ENCODE measurements at places on chromosomes 2 and 18.

DNA sequence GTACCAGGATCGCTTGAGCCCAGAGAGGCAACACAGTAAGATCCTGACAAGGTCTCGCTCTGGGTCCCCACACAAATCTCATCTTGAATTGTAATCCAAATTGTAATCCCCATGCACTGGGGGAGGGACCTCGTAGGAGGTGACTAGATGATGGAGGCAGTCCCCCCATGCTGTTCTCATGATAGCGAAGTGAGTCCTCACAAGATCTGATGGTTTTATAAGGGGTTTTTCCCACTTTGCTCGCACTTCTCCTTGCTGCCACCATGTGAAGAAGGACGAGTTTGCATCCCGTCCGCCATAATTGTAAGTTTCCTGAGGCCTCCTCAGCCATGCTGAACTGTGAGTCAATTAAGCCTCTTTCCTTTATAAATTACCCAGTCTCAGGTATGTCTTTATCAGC lies 46.0 kb upstream of the SERTAD2 start:
- DNase-seq: no peak

GRCh38 chr18:5600378-5601071 lies 56.7 kb upstream of the EPB41L3 start:
- no peak for DNase-seq

DNA sequence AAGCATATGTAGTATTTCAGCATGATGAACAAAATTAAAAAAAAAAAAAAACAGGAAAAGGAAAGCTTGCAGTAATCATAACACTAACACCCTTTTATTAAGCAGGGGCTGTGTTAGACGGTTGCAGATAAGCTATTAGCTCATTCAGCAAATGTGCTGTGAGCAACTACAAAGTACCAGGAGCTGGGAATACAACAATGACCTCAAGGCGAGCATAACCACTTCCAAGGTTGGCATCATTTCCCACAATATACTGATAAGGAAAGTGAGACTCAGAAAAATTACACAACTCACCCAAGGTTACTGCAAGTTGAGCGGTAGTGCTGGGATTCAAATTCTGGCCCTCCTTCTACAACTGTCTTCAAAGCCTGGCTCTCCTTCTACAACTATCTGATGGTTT lies 38.2 kb upstream of the ACTR3 start:
- DNase-seq: no peak

DNA sequence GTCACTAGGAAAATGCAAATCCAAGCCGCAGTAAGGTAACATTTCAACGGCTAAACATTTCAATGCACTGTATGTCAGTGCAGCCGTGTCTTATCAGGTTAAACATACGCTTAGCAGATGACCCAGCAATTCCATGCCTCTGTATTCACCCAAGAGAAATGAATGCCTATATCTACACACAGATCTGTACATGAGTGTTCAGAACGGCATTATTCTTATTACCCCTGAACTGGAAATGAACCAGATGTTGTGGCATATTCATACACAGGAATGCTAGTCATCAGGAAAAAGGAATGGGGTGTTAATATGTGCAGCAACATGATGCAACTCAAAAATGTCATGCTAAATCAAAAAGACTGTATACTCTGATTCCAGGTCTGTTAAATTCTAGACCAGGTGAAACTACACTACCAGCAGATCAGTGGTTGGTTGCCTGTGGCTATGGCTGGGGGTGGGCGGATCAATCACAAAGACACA lies 80.4 kb upstream of the RPL31 start:
- no peak for DNase-seq

DNA sequence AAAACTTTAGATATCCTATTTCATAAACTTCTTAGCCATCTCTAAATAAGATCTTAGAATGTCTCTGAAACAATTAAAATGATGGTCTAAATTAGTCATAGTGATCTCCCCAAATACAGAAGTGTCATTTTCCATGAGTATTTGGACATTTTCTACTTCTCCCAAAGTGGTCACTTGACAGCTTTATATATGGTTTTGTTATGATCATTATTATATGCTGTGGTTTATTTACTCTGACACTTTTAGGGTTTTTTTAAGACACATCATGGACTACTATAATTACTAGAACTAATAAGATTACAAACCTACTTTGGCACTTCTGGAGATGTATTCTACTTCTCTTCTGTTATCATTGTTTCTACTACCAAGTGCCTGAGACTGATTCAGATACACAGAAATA lies 47.1 kb downstream of the SLC25A12 start:
- DNase-seq: no peak

GRCh38 chr2:171205551-171205950 lies 44.9 kb upstream of the TLK1 start:
- no peak for DNase-seq

DNA sequence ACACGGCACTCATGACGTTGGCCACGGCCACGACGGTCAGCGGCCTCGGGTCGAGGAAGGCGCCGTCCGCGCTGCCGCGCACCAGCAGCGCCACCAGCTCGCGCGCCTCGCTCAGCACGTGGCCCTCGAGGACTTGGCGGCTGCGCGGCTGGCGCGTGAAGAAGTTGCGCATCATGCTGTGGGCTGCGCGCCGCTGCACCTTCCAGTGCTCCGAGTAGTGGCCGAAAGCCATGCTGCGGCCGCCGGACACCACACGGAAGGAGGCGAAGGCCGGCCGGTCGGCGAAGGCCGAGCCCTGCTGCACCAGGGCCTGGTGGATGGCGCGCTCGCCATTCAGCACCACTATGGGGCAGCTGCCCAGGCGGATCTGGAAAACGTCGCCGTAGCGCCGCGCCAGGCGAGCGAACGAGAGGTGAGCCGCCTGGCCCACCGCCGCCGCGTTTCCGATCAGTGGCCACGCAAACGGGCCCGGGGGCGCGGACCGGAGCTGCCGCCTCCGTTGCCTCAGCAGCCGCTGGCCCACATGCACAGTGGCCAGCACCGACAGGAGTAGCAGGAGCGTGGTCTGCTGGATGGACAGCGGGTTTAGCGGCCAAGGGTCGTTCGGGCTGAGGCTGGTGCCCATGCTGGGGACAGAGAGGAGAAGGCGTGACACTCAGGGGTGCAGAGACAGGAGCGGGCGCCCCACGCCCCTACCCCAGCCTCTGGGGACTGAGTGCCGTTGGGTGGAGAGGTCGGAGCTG lies 1.0 kb downstream of the CYP1B1 start:
- no peak for DNase-seq

- DNase-seq: peak; percentile 75
Measured at GRCh38 chr2:237923481-237924163, 43.2 kb upstream of the UBE2F start.

- no peak for DNase-seq
Measured at GRCh38 chr2:171297956-171298355, 135.8 kb downstream of the METTL8 start.

DNA sequence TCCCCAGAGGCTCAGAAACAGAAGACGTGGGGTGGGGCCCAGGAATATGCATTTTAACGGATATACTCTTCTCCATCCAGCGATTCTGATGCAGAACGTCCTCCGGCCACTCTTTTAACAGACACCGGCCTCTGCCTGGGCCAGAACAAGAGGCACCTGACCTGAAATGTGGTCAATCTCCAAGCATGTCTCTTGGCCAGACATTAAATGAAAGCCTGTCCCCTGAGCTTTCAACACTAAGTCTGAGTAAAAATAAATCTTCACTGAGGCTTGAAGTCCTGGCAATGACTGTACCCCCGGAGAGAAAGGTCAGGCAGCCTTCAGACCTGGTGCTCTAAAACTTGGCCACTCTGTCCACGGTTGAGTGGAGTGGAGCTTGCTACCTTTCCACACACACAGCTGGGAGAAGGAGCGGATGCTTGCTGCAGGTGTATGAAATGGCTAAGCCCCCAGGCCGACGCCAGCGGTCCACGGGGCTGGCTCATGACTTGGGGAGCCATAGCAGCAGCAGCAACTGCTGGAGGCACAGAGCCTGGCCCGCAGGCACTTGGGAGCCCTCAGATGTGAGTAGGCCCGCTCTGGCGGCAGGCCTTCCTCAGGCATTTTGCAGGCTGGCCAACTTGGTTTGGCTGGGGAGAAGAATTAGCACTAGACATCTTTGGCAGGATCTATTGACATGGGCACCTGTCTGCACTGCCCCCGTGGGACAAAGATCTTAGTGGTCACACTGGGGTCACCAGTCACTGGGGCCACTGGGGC lies 79.7 kb downstream of the TMEM17 start:
- DNase-seq: no peak

- no peak for DNase-seq
Measured at GRCh38 chr2:239581352-239581901, 180.6 kb upstream of the HDAC4 start.

GRCh38 chr2:231336236-231336635 lies 59.3 kb upstream of the B3GNT7 start:
- DNase-seq: no peak

DNA sequence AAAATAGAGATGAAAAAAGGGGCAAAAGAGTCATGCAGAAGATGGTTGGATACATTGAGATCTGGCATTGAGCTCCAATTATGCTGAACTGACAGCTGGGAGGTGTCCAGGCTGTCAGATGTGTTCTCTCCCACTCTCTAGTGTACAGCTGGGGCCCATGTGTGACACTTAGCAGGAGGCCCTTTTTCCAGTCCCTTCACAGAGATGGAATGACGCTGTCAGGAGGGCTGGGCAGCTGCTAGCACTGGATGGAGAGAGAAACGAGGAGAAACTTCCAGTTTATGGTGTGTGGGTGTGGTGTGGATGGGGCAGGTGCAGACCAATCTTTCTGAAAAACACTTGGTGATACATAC lies 437.7 kb upstream of the HS6ST1 start:
- DNase-seq: no peak

- DNase-seq: no peak
Measured at GRCh38 chr2:68901199-68901514, 30.0 kb upstream of the BMP10 start.

DNA sequence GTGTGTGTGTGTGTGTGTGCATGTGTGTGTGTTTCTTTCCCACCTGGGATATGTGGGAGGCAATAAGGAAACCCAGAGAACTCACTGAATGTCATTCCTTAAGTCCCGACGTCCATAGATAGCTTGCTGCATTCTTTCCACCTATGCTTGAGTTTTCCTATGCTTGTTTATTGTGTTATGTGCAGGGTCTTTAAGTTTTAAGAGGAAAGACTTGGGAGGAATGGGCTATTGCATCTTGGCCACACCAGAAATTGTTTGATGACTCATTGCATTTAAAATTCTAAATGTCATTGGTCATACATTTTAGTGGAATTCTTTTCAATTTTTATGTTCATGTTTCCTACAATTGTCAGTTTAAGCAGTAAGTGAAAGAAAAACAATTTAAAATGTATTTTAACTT lies 33.7 kb downstream of the STARD6 start:
- DNase-seq: no peak

- DNase-seq: no peak
Measured at GRCh38 chr2:136582628-136583205, 182.6 kb upstream of the THSD7B start.

GRCh38 chr2:18171191-18172139 lies 293.0 kb downstream of the KCNS3 start:
- no peak for DNase-seq

- no peak for DNase-seq
Measured at GRCh38 chr2:239157771-239158170, 243.0 kb downstream of the HDAC4 start.

DNA sequence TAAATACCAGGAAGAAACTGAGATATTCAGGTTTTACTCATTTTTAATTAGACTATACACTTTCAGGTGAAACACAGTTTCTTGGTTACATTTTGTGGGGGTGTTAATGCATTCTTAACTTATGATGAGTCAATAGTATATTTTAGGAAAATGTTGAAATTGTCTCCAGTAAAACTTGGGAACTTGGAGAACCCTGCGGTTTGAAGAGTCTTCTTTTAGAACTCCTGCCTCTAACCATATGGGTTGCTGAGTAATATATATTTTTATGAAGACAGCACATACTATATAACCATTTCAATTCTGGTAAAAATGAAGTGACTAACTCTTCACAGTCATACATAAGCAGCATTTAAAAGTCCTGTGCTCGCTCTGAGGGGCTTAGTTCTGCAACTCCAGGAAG lies 308.2 kb upstream of the LRATD1 start:
- DNase-seq: no peak

DNA sequence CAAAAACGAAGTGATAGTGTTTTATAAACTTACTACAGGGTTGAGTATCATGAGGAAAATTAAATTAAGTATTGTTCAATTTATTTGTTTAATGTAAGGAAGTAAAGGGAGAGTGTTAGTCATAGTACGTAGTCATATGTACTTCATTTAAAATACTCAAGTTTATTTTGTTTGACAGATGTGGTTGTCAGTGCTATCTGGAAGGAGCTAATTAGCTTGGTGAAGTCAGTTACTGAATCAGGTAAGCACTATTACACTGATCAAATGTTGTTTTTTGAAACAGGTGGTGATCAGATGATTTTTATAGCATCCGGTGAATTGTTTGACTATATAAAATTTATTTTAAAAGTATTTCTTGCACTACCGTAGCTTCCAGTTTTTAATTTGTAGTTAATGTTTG lies 28.8 kb downstream of the RIF1 start:
- DNase-seq: no peak

DNA sequence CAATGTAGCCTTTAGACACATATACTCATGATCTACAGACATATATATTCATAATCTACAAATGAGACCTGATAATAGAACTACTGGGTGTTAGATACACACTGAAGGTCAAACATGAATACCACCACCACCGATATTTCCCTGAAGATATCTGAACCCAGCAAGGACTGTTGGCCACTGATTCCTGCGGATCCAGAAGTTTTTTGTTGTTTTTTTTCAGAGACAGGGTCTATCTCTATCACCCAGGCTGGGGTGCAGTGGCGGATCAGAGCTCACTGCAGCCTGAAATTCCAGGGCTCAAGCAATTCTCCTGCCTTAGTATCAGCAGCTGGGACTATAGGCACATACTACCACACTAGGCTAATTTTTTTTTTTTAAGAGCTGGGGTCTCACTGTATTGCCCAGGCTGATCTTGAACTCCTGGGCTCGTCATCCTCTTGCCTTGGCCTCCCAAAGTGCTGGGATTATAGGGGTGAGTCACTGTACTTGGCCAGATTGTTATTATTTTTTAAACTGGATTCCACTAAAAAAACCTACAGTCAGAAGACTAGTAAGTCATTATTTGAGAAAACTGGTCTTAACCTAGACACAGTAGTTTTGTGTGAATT lies 1.8 kb downstream of the METTL5 start:
- DNase-seq: no peak

GRCh38 chr2:160347269-160347863 lies 146.2 kb downstream of the RBMS1 start:
- no peak for DNase-seq

- DNase-seq: no peak
Measured at GRCh38 chr18:57014772-57015413, 132.0 kb upstream of the BOD1L2 start.

DNA sequence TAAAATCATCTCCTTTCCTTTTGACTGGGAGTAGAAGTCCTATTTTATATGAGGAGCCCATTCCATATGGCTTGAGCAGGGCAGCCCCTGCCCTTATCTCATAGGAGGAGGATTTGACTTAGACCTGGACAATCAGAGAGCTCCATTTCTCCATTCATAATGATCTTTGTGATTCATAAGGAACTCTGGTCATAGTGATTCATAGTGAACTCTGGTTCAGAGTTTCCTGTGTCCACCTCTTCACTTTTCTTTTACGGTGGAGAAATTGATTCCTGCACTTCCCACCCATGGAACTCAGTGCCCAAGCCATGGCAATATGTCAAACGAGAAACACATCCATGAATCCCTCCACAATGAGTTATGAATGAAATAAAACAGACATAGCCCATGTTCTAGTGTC lies 12.8 kb upstream of the MYO3B start:
- no peak for DNase-seq

Measured in T-helper 9 cell (primary cell).